ENCODE measurements at places on chromosomes 7 and 10. TPM values are rescaled to one million over a fixed set of nuclear protein-coding genes. Genes with fewer than 3 reads are reported as not detected.
A peak's percentile ranks its signal among the peaks of the same experiment; 100 is the strongest.

KLF14 gene
- 0.06 TPM for total RNA-seq

DNA sequence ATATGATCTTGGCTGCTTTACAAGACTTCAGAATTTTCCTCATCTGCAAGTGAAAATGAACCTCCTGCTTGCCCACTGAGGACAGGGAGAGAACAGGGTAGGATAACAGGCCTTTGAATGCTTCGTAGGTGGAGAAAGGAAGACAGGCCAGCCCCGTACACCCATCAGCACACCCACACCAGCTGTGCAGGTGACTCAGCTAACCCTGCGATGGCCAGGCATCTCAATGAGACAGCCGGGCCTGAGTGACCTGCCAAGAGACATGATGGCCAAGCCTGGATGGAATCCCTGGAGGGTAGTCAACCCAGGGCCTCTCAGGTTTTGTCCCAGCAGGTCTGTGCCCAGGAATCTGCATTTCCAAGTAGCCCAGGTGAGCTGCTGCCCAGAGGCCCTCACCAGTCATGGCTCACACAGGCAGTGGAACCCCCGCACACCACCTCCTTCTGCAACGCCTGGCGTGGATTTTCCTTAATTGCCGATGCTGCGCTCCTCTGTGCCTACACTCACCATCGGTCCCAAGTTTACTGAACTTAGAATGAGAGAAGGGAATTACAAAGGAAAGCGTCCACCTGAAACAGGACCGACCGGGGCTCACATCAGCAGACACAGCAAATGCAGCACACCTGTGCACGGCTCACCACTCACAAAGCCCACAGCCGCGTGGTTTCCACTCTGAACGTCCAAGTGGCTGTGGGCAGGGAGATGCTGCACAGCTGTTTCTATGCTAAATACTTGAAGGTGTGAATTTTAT, 163.7 kb downstream of the DIP2C start:
- no peak for ATAC-seq

- no peak for ATAC-seq
Measured at GRCh38 chr10:128929131-128929530, 537.9 kb upstream of the MGMT start.

DNA sequence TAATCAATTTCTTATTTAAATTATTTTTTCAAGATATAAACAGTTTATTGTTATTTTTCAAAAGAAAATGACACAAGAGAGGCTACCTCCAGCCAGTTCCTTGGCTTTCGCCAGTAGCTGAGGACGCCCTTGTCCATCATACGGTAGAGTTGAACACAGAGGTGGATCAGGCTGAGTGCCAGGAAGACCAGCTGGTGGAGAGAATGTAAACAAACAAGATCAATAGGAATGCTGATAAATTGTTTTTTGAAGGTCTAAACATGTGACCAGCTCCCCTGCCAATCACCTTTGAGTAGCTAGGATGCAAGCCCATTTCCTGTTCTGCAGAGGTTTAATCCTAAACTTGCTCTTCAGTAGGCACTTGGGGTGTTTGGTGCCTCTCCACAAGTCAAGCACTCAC, 138.9 kb downstream of the PKD1L1 start:
- ATAC-seq = no peak

GRCh38 chr7:79806161-79806734, 328.4 kb upstream of the GNAI1 start:
- ATAC-seq = peak; percentile 48

DNA sequence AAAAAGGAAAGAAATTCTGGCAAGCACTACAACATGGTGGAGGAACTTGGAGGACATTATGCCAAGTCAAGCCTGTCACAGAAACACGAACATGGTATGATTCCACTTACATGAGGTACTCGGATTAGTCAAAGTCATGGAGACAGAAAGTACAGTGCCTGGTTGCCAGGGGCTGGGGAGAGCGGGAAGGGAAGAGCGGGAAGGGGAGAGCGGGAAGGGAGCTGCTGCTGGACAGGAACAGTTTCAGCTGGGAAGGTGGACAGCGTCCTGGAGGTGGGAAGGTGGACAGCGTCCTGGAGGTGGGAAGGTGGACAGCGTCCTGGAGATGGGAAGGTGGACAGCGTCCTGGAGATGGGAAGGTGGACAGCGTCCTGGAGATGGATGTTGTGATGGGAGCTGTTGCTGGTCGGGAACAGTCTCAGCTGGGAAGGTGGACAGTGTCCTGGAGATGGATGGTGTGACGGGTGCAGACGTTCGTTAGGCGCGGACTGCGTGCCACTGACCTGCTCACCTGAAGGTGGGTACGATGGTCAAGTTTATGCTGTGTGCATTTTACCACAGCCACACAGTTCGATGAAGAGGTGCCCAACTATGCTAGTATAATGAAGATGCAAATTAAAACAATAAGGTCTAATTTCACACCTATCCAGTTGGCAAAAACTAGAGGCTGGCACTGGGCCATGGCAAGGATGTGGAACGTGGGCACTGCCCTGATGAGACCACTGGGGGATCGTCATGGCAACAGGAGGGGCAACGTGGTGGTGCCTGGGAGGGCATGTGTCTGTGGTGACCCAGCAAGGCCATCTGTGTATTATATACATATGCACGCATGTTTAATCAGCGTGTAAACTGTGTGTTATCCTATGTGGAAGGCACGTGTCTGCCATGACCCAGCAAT, 103.8 kb downstream of the NKX6-2 start:
- ATAC-seq = no peak

DNA sequence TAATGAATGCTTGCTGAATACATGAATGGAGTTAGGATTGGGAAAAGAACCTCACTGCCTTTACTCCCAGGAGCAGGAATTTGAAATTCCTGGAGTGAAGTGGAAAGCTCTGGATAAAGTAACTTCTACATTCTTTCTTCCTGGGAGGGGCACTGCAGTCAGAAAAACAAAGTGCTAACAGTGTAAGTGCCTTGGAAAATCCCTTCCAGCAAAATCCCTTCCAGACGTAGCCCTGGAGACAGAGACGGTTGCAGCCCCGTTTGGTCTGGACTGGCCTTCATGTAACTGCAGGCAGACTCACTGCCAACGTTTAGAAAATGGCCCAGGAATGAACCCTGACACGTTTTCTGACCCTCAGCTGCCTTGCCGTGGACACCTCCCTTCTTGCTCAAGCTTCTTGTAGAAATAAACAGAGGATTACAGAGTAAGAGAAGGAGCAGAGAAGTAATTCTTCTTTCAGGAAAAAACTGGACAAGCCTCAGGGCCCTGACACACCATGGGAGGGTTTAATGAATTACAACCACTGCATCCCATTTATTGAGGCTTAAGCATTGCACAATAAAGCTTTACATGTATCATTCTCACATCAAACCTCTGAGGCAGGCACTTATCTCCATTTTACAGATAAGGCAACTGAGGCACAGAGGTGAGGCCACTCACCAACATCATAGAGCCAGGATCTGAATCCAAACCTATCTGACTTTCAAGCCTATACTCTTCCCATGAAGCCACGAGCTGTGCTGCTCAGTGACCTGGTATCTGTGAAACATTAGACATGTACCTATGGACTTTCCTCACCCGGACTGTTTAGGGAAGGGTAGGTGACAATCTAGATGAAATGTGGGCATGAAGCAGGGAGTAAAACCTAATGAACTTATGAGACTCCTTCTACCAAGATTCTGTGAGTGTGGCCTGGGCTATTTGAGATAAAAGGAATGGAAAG, 7.8 kb downstream of the ITPRIP start:
- ATAC-seq = peak; percentile 40

EGR2 gene
- 0.69 TPM for total RNA-seq

DNA sequence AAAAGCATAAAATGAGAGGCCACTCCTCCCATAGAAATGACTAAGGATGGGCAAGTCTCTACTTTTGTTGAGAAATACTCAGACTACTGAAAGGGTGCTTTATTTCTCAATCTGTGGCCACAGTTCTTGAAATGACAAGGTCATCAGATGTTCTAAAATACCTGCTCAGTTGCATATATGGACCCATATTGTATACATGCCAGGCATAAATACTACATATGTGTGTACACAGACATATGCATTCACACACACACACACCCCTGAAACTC, 691.5 kb upstream of the SORCS1 start:
- ATAC-seq = no peak

DNA sequence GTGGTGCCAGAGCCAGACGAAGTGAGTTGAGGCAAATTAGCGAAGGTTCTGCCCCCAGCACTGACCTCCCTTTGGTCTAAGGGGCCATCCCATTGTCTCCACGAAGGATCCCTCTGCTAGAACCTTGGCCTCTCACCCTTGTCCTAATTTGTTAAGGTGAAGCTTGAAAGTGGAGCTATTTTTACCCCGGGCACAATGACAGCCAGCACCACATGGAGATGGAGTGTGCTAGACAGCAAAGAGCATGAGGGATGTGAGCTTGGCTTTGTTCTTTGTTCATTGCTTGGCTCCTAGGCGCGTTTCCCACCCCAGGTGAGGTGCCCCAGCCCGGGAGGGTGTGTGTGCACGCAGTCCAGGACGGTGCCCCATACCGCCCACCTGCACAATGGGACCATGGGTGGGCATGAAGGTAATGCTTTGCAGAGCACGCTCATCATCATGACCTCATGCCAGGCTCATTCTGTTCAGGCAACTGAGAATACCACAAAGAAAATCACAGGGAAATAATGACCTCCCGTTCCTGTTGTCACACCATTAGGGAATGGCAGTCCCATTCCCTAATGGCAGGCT, 361.0 kb upstream of the FZD8 start:
- peak; percentile 26 for ATAC-seq

GRCh38 chr10:19347621-19348020, 299.0 kb downstream of the MALRD1 start:
- ATAC-seq = no peak

DNA sequence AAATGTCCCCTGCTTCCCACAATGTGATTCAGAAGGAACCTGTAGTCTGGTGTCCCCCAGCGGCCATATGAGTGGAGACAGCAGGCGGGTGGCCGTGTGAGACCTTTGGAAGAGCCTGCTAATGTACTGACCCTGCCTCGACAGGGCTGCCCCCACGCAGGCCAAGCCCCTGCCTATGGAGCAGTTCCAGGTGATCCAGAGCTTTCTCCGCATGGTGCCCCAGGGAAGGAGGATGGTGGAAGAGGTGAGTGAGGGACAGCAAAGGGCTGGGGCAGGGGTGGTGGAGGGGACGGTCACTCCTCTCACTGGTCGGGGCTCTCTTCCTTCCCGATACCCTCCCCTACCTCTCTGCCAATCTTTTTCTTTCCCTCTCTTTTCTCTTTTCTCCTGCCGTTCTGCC, 55.7 kb downstream of the PALD1 start:
- ATAC-seq = no peak

GRCh38 chr10:47374611-47375536, 9.2 kb downstream of the ZNF488 start:
- ATAC-seq = no peak

DNA sequence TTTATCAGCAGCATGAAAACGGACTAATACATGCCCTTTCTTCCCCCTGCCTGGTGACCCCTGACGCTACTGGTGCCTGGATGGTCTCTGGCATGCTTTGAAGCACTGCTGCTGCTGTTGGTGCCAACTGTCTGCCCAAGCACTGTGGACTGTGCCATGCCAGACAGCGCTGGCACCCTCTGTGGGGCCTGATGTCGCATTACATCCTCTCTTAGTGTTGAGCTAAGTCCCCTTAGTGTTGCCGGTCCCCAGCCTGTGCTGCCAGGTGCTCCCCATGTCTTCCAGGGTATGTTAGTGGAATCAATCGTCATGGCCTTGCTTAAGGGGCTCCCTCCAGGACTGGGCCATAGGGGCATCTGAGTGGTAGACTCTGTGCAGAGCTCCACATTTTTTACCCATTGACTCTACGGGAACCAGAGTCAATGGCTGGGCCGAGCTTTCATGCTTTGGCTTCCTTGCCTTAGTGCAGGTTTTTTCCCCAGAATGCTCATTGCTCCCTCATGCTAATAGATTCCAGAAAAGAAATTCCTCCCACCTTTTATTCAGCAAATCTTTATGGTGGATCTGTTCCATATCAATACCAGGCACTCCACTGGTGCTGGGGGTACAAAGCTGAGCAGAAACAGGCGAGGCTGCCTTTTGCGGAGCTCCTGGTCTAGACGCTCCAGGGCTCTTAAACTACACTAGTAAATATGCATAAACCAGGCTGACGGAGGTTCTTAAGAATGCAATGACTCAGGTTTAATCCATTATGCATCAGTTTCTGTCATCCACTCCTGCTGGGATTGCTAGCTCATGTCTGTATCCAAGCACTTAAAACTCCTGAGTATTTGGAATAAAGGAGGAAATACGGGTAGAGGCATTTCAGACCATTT, 21.8 kb upstream of the MRC1 start:
- ATAC-seq = peak; percentile 98

ATE1 gene
- total RNA-seq = 29.7 TPM

ZNF239 gene
- total RNA-seq = 3.2 TPM

DNA sequence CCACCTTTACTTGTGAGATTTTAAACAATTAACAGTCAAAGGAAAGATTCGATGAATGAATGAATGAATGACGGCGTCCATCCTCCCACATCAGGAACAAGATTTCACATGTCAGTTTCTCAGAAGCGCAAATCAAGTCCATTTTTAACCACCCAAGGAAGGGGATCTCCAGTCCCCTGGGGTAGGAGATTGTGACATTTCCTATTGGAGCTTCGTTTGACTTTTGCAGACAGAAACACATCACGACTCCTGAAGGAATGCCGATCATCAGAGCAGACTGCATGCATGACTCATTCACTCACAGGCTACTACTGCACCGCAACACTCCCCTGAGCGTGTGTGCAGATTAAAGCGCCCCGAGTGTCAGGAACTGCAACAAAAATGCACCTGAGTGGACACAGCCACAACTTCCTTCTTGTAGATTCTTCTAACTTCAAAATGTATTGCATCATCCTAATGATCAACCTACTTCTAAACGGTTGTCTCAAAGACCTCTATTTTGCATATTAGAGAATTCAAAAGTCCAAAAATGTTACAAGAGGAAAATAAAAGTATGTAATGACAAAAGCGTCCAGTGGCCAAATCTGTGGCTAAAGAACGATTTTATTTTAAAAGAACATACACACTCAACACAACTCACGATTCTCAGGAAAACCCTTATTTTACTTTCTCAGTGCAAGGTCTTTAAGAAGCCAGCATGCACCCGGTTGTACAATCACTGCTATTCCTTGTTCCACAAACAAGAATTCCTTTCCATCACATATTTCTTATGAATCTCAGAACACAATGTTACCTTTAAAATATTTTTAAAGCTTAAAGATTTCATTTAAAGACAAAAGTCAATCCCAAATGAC, 172.6 kb downstream of the FAM107B start:
- ATAC-seq = no peak

- no peak for ATAC-seq
Measured at GRCh38 chr10:17857040-17857439, 47.9 kb downstream of the MRC1 start.

- ATAC-seq = no peak
Measured at GRCh38 chr10:34540492-34540891, 274.6 kb downstream of the PARD3 start.
